ENCODE measurements at places on chromosomes 16 and 17.

- DNase-seq = no peak
These were observed 7.4 kb upstream of the EPX start for GRCh38 chr17:58184986-58185761.

- DNase-seq = no peak
These were observed 5.8 kb downstream of the LMF1 start for GRCh38 chr16:965036-965395.

GRCh38 chr17:46152423-46152822, 40.8 kb downstream of the KANSL1 start:
- DNase-seq = no peak

GRCh38 chr17:14775731-14776492, 475.0 kb downstream of the HS3ST3B1 start:
- DNase-seq = no peak

DNA sequence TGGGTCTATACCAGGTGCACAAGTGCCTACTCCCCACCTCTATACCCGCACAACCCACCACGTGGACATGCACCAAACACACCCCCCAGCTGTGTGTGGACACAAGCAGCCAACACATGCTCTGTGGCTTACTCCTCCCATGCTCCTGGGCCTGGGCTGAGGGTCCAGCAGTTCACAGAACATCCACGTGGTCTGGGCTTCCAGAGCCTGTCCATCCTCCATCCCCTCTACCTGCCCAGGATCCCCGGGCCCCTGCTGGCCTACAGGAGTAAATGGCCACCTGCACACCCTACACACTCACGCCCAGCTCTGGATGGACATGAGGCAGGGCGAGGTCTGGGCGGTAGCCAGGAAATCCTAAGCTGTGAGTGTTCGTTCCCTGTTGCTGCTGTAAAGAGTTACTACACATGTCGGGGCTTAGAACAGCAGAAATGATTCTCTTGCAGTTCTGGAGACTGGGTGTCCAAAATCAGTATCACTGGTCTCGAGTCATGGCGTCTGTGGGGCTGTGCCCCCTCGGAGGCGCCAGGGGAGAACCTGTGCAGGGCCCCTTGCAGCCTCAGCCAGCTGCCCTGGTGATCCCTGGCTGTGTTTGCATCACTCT, 15.0 kb upstream of the RAI1 start:
- no peak for DNase-seq

- peak; percentile 24 for DNase-seq
These were observed 47.5 kb downstream of the WNT3 start for GRCh38 chr17:46770818-46771560.

DNA sequence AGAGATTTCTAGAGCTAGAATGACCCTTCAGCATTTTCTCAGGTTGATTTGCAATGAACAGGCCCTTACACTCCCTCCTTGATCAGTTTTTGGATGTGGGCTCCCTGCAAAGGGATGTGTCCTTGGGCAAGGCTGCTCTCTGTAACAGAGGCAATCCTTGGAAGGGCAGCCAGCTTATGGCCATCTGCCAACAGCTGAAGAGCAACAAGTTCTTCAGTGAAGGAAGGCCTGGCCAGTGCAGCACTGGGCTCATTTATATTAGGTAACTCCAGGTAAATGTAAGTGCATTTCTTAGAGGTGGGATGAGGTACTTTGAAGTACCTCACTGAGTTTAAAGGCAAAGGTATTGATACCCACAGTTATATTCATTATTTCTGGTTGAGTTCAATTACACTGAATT, 114.3 kb upstream of the KCNJ16 start:
- DNase-seq = no peak

- no peak for DNase-seq
These were observed 154.1 kb downstream of the SHISA9 start for GRCh38 chr16:13055480-13055879.

GRCh38 chr16:47258874-47259461, 115.2 kb upstream of the NETO2 start:
- peak; percentile 42 for DNase-seq

GRCh38 chr17:40457964-40458791, 14.9 kb downstream of the IGFBP4 start:
- no peak for DNase-seq

DNA sequence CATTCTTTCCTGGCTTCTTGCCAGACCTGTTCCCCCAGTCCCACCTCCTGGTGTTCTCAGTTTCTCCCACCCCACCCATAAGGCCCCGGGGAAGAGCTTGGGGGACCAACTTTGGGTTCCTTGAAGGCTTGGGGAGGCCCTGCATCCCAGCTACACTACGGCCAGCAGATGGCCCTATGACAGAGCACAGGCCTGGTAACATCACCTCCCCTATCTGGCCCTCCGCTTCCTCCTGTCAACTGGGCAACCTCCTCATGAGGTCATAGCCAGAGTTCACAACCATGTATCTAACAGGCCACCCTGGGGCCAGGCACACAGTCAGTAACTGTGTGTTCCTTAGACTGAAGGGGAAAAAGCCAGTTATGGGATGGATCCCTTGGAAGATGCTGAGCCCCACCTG, 31.4 kb downstream of the MYO15A start:
- no peak for DNase-seq

DNA sequence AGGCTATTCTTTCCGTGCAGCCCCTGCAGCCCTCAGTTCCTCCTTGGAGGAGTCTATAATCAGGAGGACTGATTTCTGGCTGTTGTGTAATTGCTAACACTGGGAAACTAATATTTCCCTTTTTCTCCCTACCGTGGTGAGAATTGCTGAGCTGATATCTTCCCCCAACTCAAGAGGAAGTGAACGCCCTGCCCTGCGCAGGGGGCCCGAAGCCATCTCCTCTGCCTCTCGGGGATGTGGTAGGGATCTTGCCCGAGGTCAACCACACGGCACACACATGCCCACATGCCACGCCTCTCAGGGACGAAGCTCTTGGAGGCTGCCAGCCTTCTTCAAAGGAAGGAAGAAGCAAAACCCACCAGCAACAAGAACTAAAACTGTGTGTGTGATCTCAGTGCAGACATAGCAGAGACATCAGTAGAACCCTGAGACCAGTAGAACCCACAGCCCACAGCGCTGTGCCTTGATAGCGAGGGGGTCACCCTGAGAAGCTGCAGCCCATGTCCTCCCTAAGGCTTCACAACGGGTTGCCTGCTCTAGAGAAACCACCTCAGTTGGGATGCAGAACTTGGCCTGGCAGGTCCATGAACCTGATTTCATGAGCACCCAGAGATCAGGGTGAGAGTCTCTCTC, 8.9 kb upstream of the ULK2 start:
- peak; percentile 90 for DNase-seq

DNA sequence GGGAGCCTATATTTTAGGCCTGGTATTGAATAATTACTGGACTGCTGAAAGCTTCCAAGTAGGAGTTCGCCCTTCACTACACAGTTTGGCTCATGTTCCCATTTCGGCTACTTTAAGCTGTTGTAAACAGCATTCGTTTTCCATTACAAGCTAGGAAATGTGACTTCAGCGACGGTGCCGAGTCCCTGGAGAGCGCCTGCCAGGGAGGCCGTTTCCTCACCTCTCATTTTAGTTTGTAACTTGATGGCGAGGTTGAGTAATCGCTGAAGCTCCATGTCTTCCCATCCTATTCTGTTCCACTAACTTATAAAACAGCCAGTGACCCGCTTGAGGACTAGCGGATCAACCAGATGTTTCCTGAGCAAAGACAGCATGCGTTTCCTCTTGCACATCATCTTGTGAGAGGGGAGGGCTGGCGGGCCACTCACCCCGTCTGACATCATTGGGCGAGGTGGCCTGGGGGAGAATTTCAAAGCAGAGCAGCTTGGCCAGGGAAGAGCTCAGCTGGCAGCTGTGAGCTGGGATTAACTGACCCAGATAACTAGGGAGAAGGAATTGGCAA, 32.9 kb downstream of the PCTP start:
- no peak for DNase-seq

GRCh38 chr17:64787921-64788271, 125.8 kb upstream of the SMURF2 start:
- DNase-seq = no peak

DNA sequence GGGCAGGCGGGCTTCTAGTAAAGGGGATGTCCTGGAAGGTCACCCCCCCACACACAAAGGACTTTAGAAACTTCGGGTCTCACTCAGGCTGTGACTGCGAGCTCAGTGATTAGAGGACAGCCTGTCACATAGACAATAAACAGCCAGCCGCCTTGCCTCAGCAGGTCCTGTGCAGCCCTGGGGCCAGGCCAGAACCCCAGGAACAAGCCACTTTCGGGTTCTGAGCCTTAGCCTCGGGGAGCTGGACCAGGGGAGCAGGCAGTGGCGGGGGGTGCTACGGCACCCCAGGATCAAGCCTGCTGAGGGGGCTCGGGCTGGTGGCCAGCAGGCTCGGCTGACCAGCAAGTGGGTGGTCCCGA, 1.1 kb downstream of the GAS7 start:
- DNase-seq = no peak

- peak; percentile 44 for DNase-seq
These were observed 13.0 kb downstream of the CDH13 start for GRCh38 chr16:82639666-82640336.

DNA sequence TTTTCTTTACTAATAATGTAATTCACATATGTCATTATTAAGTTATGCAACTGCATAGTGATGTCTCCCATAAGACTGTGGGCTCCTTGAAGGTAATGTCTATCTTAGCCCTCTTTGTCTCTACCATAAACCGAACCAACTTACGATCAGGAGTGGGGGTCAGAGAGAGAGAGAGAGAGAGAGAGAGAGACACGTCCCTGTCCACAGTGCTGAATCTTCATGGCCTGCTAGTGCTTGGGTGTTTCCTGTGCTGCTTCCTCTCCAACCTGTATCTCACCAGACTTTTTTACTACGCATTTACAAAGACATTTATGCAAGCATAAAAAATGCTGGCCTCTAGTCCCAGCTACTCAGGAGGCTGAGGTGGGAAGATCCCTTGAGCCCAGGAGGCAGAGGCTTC, 52.2 kb upstream of the HAPSTR1 start:
- DNase-seq = peak; percentile 72

DNA sequence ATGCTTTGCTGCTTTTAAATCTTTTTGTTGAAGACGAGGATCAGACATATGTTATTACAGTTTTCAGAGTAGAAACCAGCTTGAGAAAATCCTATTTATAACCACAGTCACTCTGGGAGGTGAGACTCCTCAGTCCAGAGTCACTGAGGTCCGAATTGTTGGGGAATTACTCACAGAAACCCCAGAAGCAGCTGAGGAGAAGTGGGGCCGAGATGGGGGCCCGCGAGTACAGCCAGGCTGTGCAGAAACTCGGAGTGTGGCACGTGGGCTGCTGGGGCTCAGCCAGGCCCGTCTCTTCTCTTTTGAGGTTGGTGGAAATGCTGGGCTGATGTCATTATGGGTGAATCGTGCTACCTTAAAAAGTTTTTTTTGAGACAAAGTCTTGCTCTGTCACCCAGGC, 14.4 kb upstream of the GNG13 start:
- no peak for DNase-seq

DNA sequence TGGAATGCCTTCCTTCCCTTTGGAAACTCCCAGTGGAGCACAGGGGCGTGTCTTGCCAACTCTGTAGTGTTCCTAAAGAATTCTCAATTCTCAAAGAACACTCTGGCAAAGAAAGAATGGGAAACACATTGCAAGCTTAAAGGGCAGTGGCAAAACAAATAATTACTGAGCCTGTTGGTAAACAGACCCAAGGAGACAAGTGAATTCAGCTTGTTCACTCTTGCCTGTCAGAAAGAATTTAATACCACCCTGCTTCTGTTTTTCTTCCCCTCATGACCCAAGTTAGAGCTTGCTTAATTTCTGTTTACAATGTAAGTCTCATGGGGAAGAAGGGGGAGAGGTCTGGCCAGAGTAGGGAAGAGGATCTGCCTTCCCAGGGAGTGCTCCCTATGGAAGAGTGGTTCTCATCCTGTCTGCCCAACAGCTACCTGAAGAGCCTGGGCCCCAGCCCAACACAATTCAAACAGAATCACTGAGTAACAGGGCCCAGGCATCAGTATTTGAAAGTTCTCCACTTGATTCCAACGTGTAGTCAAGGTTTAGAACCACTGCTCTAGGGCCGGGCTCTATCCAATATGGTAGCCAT, 386.0 kb downstream of the SLC39A11 start:
- DNase-seq = no peak

DNA sequence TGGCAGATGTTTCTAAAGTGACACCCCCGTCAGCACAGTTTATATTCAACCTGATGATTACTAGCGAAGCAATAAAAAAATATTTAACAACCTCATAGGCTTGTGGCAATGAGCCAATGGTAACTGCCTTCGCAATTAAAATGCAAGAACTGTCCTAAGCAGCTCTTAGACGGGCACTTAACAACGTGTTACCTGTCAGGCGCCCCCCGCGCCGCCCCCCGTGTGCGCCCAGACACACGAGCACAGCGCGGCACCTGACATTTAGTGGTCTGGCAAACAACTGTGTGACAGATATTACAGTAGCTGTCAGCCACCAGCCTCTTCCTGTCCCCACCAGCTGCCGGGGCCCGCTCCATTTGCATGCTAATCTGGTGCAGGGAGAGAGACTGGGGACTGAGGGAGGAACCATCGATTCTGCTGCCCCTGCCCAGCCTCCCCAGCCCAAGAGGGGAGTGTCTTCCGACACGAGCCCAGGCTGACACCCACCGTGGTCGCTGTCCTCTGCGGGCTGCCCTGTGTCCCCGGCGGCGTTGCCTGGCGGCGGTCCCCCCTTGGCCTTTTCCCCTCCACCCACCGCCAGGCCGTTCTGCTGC, 12.7 kb downstream of the NDUFAF8 start:
- DNase-seq = peak; percentile 88

DNA sequence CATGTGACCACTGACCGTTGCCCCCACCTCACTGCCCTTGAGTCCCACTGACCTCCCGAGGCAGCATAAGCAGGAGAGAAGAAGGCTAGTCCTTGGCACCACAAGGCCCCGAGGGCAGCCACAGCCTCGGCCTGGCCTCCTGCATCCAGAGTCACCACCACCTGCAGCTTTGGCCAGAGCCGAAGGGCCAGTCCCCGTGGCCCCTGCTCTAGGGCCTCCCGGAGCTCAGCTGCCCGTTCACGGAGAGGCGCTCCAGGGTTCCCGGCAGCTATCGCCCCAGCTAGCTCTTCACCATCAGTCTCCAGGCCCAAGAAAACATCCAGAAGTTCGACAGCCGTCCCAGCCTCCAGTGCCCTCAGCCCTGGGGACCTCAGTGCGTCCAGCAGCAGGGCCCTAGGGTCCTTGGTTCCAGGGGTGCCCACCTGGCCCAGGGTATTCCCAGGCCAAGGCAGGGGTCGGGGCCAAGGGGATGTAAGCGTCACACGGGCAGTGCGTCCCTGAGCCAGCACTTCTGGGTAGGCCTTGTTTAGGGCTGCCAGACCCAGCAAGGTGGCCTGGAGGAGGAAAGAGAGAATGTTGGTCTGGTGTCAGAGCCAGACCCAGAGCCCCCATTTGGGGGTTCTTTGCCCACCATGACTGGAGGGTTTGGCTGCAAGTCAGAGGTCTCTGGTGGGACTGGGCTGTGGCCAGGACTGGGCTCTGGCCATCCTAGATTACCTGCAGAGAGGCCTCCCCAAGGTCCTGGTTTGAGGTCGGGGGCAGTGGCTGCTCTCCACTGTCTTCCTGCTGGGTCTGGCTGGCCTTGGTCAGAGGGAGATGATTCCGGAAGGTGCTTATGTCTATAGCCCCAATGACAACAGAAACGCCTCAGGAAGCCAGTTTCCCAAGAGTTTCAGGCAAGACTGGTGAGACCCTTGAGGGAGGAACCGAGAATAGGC, 1.8 kb downstream of the GHDC start:
- no peak for DNase-seq

GRCh38 chr17:80526116-80526910, 18.3 kb upstream of the RPTOR start:
- no peak for DNase-seq

GRCh38 chr17:78226759-78227454, 4.5 kb upstream of the TMEM235 start:
- DNase-seq = no peak
